ENCODE measurements at places on chromosomes 7 and 10.

GRCh38 chr10:96276831-96277230 lies 5.5 kb upstream of the BLNK start:
- DNase-seq: no peak

- DNase-seq: no peak
These were observed 280 bp downstream of the DNAAF5 start for GRCh38 chr7:726854-727103.

- DNase-seq: no peak
These were observed 129.6 kb downstream of the ZWINT start for GRCh38 chr10:56231436-56231835.

DNA sequence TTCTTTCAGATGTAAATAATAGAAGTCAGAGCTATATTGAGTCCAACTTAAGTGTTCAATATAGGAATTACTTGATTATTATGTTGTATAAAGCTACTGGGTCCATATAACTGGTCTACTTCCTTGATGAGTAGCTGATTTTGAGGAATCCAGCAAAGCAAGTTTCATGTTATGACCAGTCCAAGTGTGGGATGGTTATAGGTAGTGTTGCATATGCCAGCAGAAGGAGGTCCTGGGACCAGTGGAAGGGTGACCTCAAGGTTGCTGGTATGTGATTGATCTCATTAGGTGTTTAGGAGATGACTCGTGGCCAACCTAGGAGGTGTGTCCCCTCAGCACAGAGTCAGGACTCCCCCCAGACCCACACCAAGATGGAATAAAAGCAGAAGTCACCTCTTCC lies 551.5 kb downstream of the KCNMA1 start:
- no peak for DNase-seq

DNA sequence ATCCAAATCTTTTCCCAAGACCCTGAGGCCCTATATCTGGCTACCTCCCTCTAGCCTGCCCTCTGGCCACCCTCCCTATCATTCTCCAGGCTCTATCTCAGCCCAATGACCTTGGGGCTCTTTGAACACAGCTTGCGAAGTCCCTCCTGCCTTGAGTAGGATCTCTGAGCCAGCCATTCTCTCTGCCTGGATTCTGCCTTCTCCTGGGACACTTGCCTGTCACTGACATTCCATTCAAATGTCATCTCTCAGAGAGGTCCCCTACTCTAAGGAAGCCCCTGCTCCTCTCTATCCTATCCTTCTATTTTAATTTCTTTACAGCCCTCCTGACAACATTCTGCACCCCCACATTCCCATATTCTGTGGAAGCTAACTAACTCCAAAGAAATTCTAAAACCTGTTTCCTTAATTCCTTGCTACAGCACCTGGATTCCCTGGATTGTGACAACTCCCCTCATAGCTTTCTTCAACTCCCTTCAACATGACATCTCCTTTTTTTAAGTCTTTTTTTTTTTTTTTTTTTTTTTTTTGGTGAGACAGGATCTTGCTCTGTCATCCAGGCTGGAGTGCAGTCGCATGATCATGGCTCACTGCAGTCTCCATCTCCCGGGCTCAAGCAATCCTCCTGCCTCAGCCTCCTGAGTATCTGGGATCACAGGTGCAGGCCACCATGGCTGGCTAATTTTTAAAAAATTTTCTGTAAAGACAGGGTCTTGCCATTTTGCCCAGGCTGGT lies 81.0 kb upstream of the ASAH2 start:
- no peak for DNase-seq

- no peak for DNase-seq
These were observed 6.3 kb downstream of the COL28A1 start for GRCh38 chr7:7529328-7529727.

DNA sequence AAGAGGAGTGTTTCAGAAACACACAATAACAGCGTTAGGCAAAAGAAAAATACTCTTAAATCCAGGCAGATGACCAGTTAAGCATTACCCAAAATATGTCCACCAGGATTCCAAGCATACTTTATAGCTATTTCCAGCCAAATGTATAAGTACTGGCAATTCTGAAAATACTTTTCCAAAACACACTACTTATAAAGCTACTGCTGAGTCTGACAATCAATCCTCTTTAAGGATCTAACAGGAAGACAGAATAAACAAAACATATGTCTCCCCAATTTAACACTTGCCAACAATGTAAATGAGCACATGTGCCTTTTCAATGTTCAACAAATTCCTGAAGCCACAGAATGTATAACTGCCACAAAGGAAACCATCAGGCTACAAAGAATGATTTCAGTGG lies 370.9 kb downstream of the SORCS1 start:
- DNase-seq: no peak

GRCh38 chr7:70267381-70268120 lies 669.3 kb downstream of the AUTS2 start:
- DNase-seq: no peak

- DNase-seq: no peak
These were observed 116.1 kb downstream of the SMURF1 start for GRCh38 chr7:99027841-99028240.

GRCh38 chr7:37352251-37352880 lies 96.3 kb downstream of the ELMO1 start:
- no peak for DNase-seq

DNA sequence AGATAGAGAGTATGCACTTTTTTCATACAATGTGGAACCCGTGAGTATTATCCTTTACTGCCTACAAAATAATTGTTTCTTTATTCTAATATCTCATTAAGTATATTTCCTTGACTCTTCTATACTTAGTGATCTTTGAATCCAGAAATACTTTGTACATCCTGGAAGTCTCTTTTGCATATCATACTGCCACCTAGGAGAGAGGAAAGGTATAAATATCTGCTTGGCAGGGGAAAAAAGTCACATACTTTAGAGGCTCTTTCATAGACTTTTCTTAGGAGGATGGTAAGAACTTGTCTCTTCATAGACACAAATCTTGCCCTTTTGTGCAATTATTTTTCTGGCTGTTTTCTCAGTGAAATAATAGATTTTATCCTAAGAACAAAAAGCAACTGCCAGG lies 436.0 kb downstream of the PAXIP1 start:
- no peak for DNase-seq

- DNase-seq: no peak
These were observed 28.0 kb downstream of the TMEM120A start for GRCh38 chr7:75966190-75966961.

DNA sequence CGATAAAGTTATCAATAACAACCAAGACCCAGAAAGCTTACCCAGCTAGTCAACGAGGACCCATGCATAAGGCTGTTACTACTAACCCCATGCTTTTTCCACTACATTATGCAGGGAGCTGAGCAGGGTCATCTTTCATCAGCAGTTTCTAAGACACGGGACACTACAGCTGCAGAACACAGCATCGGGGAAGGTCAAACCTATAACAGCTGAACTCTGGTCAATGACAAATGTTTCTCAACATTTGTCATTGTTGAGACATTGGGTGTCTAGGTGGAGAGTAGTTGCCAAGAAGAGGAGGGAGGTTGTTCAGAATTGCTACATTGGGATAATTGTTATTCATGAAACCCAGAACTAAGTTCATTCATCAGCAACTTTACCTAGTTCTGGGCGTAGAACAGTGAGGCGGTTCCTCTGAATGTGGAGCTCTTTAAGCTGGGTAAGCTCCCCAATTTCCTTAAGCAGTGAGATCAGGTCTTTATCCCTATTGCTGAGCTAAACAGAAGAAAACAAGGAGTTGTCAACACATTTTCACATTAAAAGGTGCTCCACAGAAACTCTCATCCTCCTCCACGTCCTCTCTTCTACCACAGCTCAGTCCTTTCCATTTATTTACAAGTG lies 105.6 kb downstream of the ZNF22 start:
- no peak for DNase-seq

- peak; percentile 22 for DNase-seq
These were observed 98.0 kb upstream of the GATA3 start for GRCh38 chr10:7956508-7956907.

- no peak for DNase-seq
These were observed 59.2 kb downstream of the MINDY3 start for GRCh38 chr10:15801147-15801546.

DNA sequence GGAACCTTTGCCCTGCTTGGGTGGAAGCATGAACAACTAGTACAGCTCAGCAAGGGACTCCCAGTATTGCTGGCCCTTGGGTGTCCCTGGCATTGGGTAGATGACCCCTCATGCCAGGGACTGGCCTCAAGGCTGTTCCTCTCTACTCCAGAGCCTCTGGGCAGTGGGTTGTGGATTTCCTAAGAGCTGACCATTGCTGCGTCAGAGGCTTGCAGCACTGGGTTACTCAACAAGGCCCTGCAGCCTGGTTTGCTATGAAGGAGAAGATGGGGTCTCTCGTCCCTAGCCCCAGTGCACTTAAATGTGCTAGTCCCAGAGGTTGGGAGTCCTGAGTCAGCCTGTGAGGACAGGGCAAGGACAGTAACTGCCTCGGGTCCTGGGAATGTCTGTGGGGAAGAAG lies 2.5 kb downstream of the VSIR start:
- no peak for DNase-seq

GRCh38 chr10:28503114-28503513 lies 29.8 kb upstream of the WAC start:
- DNase-seq: no peak

- peak; percentile 24 for DNase-seq
These were observed 84.0 kb upstream of the TMEM248 start for GRCh38 chr7:66837007-66837406.

- no peak for DNase-seq
These were observed 797.9 kb downstream of the TYW1 start for GRCh38 chr7:67794544-67794943.

DNA sequence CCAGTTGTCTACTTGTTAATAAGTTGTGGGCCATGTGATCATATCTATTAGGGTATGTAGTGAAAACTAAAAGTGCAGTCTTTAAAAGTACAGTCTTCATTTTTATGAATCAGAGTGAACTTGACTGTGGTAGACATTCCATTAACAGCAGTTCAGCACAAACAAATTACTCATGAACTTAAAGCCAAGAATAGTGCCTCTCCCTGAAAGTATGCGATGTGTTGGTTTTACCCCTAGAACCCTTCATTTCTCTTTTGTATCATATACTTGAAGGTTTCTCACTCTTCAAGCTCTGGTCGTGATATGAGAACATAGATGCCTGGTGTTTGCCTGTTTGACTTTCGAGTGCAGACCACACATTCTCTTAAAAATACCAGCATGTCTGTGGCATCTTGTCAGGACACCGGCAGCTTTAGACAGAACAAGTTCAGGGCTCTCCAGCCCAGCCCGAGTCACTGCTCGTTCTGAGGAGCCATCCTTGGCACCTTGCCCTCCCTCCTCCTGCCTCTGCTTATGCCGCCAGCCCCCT lies 159.3 kb downstream of the LCOR start:
- no peak for DNase-seq
